HepG2 (cell line): ENCODE measurements at places on chromosomes 7 and 10. TPM values are rescaled to one million over a fixed set of nuclear protein-coding genes. Genes with fewer than 3 reads are reported as not detected.

GRCh38 chr10:78802866-78803265, 265.9 kb upstream of the ZMIZ1 start:
- no peak for DNase-seq

DNA sequence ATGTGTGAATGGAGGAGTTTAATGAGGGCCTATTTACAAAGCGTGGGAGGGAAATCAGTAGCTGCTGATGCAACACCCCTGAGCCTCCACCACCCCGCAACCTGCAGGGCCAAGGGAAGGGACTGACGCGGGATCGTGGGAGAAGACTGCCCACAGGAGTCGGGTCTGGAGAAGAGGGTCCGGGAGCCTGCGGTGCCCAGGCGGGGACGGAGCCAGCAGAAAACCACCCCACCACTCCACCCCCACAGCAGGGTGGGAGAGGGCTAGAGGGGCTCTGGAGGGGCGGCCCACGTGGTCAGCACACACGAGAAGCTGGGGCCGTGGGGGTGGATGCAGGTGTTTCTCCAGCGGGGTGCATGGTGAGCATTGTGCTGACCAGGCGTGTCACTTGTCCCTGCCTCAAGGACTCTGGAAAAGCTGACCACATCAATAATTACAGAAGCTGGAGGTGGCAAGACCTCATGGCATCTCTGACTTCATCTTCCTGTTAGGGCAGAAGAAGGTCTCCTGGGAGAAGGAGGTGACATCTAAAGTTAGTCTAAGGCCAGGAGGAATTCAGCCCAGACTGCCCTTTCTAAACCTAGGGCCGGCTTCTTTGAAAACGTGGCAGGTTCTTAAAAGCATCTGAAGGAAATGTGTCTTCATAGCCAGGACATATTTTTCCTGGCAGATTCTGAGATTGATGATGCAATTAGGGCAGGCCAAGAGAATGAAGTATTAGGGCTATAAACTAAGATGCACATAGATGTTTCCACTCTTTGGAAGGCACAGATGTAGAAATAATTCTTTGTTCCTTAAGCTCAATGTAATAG, 150.9 kb downstream of the RGS10 start:
- no peak for DNase-seq

The SHH gene
- 1.7 and 1.9 TPM in 2 replicates for total RNA-seq

DNA sequence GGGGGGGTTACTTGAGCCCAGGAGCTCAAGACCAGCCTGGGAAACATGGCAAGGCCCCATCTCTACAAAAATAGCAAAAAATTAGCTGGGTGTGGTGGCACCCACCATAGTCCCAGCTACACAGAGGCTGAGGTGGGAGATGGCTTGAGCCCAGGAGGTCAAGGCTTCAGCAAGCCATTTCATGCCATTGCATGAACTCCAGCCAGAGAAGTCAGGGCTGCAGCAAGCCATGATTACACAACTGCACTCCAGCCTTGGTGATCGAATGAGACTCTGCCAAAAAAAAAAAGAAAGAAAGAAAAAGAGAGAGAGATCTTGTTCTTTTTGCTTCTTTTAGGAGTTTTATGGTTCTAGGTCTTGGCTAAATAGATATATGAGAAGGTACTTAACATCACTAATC, 200.2 kb upstream of the PHYHIPL start:
- DNase-seq, result no peak
